ENCODE measurements at places on chromosomes 12 and 14.

DNA sequence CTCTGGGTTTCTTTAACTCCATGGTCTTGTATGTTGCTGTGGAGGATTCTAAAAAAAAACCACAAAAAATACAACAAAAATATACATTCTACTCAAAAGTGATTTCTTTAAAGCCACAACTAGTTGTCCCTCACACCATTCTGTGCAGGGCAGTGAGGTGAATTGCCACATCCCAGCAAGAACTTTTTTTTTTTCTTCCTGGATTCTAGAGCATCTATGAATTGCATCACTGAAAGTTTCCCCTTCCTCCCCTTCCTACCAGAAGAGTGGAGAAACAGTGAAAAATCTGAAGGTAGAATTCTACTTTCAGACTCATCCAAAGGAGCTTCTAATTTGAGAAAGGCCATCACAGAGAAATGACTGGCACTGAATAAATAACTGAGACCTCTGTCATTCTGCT, 395.3 kb downstream of the AEBP2 start:
- no peak for DNase-seq

GRCh38 chr14:43204816-43205215, 1302.3 kb downstream of the FSCB start:
- DNase-seq, result no peak

DNA sequence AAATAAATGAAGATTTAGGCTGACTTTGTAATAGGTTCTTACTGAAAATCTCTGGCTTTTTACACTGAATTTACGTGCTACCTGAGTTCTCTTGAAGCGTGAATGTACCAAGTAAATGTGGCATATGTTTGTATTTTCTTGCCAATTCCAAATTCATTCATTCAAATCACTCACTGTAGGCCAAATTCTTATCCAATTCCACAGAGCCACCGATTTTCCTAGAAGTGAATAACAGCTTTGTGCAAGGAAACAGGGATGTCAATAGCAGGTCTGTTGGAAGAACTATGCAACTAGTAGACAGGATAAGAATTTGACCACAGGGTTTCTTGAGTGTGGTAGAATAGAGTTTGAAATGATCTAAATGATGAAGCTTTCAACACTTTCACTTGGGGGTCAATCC, 86.8 kb downstream of the SOX5 start:
- no peak for DNase-seq

GRCh38 chr12:60262378-60262777, 666.5 kb downstream of the SLC16A7 start:
- DNase-seq, result no peak

- no peak for DNase-seq
Observed at GRCh38 chr14:56170028-56170427, 51.8 kb downstream of the PELI2 start.

GRCh38 chr12:5568325-5568981, 136.5 kb downstream of the NTF3 start:
- DNase-seq, result no peak

GRCh38 chr12:130708648-130709047, 7.5 kb downstream of the RIMBP2 start:
- no peak for DNase-seq

DNA sequence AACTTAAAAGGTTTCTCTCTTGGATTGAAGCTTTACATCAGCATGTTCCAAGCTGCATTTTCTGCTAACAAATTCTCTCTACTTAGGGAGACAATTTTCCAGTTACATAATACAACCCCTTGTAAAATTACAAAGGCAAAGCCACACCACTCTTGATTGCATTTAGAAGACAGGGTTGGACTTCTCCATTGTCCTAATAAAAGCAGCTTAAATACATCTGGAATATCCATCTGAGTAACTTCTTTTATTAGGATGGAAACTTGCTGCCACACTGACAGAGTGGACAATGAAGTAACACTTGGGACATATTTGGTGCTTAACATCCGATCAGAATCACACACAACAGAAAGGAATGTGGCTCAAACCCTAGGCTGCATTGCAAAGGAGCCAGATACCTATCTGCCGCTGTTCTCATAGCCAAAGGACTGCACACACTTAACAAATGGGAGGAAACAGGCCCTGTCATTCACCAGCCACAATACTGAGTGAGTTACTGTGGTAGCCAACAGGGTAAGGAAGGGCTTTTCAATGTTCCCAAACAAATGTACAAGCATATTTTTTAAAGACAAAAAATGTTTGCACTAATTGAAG, 157.2 kb downstream of the PAX9 start:
- DNase-seq, result no peak

- no peak for DNase-seq
Observed at GRCh38 chr12:100447381-100447780, 26.3 kb upstream of the NR1H4 start.
